Stimulated activated CD4-positive, alpha-beta T cell treated with anti-CD3 and anti-CD28 coated beads, Interleukin-15, amount 100 ng/mL, for 1 hour (primary cell): ENCODE measurements at places on chromosomes 6 and 20.

DNA sequence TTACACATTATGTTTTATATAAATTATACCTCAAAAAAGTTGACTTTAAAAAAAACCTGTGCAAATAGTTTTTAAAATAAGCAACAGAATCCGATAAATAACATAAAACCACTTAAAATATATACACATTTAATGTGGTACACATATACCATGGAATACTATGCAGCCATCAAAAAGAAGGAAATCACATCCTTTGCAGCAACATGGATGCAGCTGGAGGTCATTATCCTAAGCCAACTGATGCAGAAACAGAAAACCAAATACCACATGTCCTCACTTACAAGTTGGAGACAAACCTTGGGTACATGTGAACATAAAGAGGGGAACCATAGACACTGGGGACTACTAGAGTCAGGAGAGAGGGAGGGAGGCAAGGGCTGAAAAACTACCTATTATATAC lies 4.0 kb upstream of the DEFB121 start:
- no peak for DNase-seq

- no peak for DNase-seq
These were observed 37.7 kb upstream of the TAF8 start for GRCh38 chr6:42012501-42013133.

- DNase-seq, result no peak
These were observed 62.7 kb upstream of the TRAF3IP2 start for GRCh38 chr6:111668410-111668809.

GRCh38 chr20:1566701-1567100 lies 9.2 kb upstream of the SIRPD start:
- DNase-seq, result no peak

- DNase-seq, result no peak
These were observed 206.2 kb upstream of the MYLIP start for GRCh38 chr6:15922510-15923250.

- DNase-seq, result no peak
These were observed 145.0 kb downstream of the LRRC1 start for GRCh38 chr6:53939830-53940229.
